ENCODE measurements at places on chromosomes 5 and 9. TPM values are rescaled to one million over a fixed set of nuclear protein-coding genes. Genes with fewer than 3 reads are reported as not detected.

RBM22 gene
- total RNA-seq: 44.3 TPM

DNA sequence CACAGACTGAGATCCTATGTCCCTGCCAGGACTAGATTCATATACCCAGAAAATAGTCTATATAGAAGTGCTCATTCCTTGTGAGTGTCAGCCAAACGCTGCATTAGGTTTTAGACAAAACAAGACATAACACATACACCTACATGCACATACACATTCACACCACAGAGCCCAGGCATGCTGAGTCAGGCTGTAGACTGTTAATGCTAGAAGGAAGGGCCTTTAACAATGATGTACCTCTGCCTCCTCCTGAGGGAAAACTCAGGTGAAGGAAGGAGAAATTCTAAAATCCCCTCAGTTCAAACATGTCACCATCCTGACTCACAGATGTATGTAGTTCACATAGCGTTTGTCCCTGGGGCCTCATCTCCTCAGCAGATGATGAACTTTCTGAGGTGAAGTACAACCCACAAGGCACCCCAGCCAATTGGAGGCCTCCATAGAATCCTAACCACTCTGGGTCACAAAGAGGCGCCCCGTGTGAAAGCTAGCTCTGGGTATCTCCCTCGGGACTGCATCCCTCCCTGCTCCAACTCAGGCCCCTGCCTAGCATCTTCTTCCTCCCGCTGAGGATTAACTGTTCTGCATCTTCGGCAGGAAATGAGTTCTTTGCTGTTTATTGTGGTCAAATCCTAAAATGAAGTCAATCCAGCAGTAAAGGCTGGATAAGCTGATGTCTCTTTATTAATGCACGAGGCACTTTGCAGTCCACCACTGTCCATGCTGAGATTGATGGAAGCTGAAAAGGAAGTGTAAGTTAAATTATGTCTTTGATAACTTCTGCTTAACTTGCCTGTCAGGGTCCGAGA, 40.8 kb upstream of the FSTL4 start:
- no peak for DNase-seq
- H3K4me1 ChIP-seq: no peaks in the 10 kb centered on the region
- no peaks in the 10 kb centered on the region for H3K27me3 ChIP-seq

PDE8B gene
- 0.09 TPM for total RNA-seq

DNA sequence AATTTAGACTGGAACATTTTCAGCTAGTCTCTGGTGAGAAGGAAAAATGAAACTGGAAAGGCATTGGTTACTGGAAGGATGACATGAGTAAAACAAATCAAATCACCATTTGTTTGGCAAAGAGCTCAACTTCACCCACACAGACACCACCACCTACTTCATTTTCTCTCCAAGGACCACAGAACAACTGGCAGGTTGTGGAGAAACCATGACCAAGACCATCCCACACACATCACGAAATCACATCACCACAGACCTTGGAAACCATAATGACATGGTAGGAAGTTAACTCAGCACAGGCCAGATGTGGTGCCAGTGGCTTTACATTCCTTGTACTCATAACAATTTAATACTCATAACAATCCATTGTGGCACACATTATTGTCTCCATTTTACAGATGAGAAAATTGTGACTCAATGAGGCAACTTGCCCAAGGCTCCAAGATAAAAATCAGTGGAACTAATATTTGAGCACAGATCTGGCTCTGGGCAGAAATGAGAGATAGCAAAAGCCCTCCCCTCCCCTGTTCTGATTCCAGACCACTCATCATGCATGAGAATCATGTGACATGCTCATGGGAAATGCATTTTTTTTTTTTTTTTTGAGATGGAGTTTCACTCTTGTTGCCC, 7.5 kb downstream of the OR1K1 start:
- H3K4me1 ChIP-seq: no peaks in the 10 kb centered on the region
- no peaks in the 10 kb centered on the region for H3K36me3 ChIP-seq
- no peaks in the 10 kb centered on the region for H3K27me3 ChIP-seq
- H3K27ac ChIP-seq: no peak overlapping the region

DNA sequence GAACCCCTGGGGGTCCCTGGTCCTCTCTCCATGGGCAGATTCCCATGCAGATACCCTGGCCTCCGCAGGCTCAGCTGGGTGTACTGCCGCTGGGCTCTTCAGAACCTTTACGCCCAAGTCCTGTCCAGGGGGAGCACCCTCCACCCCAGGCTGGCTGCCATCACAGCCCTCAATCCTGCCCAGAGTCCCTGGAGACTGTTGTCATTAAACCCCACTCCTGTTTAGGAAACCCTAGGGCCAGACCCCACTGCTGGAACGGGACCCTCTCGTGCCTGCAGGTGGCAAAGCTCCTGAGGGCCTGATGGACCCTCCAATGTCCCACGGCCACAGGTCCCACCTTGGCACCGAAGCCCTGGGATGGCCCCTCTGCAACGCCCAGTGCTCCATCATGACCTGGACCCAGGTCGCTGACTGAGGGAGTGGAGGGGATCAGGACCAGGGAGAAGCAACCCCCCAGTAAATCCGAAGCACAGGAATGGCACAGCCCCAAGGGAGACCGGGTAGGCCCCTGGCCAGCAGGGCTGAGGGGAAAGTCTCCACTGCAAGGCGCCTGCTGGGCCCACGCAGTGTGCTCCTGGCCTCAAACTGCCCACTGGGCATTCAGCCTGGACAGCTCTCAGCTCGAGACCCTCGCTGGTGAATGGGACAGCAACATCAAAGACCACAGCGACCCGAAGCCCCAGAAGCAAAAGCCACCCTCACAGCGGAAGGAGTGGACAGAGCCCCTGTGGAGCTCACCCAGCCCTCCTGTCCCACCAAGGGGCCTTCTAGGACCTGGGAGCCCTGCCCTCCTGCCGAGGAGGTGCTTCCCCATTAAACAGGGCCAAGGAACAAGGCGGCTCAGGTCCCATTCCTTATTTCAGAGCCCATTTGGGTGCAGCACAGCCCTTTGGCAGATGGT, 8.3 kb downstream of the ZDHHC11B start:
- no peak overlapping the region for H3K27ac ChIP-seq
- DNase-seq: peak; percentile 40
- H3K27me3 ChIP-seq: peaks cover 26% of the 10 kb centered on the region
- H3K4me1 ChIP-seq: no peaks in the 10 kb centered on the region
- no peak overlapping the region for H3K4me3 ChIP-seq
- no peaks in the 10 kb centered on the region for H3K36me3 ChIP-seq

DNA sequence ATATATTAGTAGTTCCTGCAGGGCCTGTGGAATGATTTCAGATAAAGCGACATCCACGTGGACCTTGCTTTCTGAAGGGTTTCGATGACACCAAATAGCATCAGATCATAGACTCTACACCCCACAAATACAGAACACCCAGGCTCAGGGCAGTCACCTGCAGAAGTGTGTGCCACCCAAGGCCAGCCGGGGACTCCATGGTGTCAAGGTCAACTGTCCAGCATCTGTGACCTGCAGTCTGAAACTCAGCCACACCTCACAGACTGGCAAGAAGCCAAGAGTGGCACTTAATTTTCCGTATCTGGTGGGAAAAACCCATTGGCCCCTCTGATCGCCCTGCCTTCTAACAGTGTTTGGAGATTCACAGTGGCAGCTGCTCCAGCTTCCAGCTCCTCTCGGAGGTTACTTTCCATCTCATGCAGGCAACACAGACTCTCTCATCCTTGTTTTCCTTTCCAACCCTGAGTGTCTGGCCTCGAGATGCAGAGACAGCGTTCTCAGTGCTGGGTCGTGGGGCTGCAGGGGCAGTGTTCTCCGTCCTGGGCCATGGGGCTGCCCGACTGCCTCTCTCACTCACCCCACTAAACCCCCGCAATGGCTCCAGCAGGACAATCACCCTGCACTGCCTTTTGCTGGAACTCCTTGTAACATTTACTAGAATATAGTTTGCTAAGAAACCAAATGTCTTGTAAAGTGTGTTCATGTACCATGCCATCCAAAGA, 221.9 kb downstream of the IRX2 start:
- no peak overlapping the region for H3K27ac ChIP-seq
- no peaks in the 10 kb centered on the region for H3K27me3 ChIP-seq
- H3K4me1 ChIP-seq: no peaks in the 10 kb centered on the region
- DNase-seq: no peak

GMCL2 gene
- total RNA-seq: not detected

FKTN gene
- 20.8 TPM for total RNA-seq

DNA sequence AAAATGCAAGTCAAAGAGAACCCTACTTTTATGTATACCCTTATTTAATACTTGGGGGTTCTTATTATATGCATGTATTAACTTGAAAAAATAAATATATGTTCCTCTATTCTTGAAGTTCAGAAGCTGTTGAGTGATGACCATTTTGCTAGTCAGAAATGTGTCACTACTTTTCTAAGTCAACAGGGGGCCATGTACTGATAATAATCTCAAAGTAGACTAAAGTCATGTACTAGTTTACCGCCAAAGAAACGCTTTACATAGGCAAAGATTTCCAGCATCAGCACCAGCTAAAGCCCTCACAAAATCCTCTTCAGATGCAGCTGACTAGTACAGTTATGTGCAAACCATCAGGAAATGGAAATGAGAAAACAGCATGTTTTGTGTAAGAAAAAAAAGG, 5.7 kb upstream of the BHMT start:
- no peak for DNase-seq
- H3K27me3 ChIP-seq: peaks cover 12% of the 10 kb centered on the region
- H3K4me1 ChIP-seq: no peaks in the 10 kb centered on the region
- no peaks in the 10 kb centered on the region for H3K36me3 ChIP-seq
- H3K4me3 ChIP-seq: no peak overlapping the region

- H3K27ac ChIP-seq: no peak overlapping the region
- DNase-seq: no peak
- H3K4me3 ChIP-seq: no peak overlapping the region
- H3K4me1 ChIP-seq: no peaks in the 10 kb centered on the region
- no peaks in the 10 kb centered on the region for H3K27me3 ChIP-seq
These were observed 93.2 kb upstream of the CPEB4 start for GRCh38 chr5:173794901-173795416.

MRPS2 gene
- 44.4 TPM for total RNA-seq

DNA sequence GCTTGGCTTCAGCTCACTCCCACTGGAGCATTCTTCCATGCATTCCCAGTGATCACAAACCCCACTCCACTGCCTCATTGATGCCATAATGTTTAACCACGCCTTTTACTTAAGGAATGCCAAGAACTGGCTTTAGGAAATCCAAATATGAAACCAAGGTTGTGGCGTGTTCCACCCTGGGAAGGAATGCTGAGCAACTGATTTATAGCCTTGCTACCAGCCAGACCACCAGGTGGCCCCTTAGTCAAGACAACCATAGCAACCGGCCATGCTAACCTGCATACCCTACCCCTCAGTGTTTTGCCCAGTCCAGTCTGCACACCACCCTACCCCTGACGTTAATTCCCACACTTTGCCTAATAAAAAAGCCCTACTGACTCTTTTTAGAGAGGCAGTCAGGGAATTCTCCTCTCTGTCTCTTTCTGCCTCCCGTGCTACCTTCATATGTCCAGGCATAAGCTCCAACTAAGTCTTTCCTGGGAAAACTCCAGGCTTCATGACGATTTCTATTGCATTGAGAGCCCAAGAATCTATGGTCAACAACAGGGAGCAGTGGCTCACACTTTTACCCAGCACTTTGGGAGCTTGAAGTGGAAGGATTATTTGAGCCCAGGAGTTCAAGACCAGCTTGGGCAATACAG, 27.0 kb upstream of the PRRC2B start:
- no peaks in the 10 kb centered on the region for H3K27me3 ChIP-seq
- no peak overlapping the region for H3K27ac ChIP-seq
- no peaks in the 10 kb centered on the region for H3K36me3 ChIP-seq

IL6ST gene
- total RNA-seq: 29.1 TPM

DNA sequence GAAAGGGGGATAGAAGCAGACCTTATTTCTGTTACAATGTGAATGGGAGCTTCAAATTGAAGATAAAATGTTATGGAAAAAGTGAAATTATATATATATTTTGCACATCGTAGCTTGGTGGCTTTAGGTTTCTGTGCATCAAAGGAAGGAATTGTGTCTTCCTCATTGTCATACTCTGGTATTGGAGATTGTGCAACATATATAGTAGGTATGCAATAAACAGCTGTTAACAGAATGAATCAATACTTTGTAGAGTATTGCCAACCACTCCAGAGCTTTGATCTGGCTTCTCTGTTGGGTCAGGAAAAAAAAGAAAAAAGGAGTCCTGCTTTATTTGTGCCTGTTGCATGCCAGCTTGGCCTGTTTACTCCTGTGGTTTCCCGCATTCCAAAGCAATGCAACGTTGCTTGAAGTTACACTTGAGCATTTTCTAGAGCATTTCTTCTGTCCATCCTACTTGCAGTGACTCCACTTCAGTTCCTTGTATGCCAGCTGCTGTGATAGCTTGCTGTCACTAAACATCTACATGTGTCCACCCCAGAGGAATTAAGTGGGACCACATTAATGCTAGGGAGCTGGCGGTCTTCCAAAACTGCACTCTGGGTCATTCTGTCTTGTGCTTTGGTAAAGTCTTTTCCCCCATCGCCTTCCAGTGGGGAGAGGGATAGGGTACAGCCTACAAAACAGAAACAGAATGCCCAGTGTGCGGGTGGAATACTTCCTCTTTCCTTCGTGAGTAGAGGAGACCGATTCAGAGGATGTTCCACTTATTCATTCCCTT, 62.0 kb upstream of the MEF2C start:
- no peaks in the 10 kb centered on the region for H3K4me1 ChIP-seq
- no peaks in the 10 kb centered on the region for H3K27me3 ChIP-seq
- no peak overlapping the region for H3K4me3 ChIP-seq
- H3K36me3 ChIP-seq: no peaks in the 10 kb centered on the region

DNA sequence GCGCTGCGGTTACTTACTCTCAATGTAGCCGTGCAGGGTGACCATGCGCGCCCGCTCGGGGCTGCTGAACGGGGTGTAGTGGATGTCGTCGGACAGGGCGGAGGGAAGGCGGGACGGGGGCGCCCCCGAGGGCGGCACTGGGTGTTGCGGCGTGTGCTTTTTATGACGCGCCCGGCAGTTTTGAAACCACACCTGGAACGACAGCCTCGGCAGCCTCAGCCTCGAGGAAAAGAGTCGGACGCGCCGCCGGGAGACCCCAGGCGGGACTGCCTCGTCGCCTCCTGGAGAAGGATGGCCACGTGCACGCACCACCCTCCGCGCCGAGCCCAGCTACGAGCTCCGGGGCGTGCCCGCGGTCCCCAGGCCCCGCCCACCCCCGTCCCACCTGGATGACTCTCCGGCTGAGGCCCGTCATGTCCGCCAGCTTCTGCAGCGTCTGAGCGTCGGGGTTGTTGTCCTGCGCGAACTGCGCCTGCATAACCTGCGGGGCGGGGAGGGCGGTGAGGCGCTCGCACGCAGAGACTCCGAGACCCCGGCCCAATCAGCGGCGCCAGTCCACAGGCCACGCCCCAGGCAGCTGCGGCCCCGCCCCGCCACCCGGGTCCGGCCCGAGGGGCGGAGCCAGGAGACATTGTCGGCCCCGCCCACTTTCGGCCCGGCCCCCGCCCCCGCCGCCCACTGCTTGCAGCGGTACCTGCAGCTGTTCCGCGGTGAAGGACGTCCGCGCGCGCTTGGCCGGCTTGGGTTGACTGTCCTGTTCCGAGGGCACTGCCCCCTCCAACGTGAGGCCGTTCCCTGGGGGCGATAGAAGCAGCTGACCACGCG, 15.0 kb downstream of the LHX6 start:
- peak; percentile 98 for DNase-seq
- H3K27me3 ChIP-seq: peaks cover 85% of the 10 kb centered on the region
- H3K36me3 ChIP-seq: no peaks in the 10 kb centered on the region
- H3K4me3 ChIP-seq: peak overlapping the region; percentile 64

GPR151 gene
- 5.1 TPM for total RNA-seq

All from endodermal cell (in vitro differentiated cells).